ENCODE measurements at places on chromosomes 12 and 14.

GRCh38 chr12:57058454-57058853 is 8.5 kb upstream of the MYO1A start:
- no peak for DNase-seq

- DNase-seq, result no peak
Observed at GRCh38 chr12:102543494-102544485, 63.4 kb upstream of the IGF1 start.

DNA sequence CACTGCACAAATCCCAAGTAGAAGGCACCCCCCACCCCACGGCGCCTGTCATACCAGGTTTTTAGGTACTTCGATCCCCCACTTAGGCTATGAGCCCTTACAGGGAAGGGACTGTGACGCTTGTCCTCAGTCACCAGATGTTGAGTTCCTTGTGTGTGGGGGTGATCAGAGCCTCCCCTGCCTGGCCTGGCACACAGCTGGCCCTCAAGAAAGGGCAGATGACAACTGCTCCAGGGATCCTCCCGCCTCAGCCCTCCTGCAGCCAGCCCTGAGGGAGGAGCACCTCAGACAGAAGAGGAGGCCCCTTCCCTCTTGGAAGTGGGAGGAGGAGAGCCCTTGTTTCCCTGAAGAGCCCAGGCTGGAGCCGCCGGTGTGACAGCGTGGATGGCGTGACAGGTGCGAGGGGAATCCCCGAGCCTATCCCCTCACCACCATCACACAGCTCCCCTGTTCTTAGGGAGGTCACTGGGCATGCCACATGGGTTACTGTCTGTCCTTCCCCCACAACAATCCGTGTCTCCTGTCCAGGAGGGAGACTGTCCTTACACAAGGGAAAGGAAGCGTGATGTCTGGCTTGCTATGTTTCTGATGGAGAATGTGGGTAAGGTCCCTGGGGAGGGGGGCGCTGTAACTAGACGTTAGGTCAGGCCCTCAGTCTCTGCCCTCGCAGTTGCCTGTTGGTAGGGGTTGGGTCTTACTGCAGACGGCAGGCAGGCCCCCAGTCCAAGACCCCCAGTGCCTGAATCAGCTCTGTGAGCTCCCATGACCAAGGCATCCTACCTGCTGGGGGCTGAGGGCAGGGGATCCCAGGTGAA is 31.4 kb downstream of the P2RX4 start:
- DNase-seq, result no peak

GRCh38 chr12:92504594-92504981 is 198.2 kb upstream of the PLEKHG7 start:
- DNase-seq, result no peak

- DNase-seq, result no peak
Observed at GRCh38 chr14:69012256-69012953, 33.3 kb upstream of the ACTN1 start.

- no peak for DNase-seq
Observed at GRCh38 chr12:26044007-26044394, 80.8 kb downstream of the BHLHE41 start.

DNA sequence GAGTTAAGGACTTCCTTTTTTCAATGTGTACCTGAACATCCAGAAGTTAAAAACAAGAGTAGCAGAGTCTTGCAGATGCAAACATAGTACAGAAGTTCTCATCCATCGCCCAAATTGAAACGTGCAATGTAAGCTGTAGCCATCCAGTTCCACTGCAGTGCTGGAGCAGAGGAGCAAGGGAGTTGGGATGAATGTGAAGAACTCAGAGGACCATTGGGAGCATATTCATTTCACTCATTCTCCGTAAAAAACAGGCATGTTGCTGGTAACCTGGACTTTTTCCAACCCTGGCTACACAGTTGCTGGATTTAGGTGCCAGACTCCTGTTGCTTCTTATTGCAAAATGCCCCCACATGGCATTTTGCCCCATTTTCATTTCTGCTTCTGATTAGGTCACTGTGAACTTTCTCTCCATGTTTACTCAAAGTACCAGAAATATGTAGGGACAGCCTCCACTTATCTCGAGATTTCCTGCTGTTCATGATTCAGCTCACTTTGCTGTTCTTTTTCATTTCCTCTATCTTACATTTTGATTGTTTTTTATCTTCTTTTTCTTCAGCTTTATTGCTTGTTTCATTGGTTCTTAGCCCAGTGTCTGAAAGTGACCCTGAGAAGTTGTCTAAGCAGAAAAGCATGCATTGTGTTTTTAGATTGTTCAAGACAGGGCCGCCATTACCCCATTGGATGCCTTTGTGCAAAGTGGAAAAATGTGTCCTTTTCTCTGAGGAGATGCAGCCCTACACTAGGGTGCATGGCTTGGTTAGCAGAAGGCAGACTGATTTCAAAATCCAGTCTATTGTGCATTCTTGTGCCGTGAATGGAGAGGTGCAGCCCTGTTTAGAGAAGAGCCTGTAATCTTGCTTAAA is 109.0 kb upstream of the AMIGO2 start:
- no peak for DNase-seq

DNA sequence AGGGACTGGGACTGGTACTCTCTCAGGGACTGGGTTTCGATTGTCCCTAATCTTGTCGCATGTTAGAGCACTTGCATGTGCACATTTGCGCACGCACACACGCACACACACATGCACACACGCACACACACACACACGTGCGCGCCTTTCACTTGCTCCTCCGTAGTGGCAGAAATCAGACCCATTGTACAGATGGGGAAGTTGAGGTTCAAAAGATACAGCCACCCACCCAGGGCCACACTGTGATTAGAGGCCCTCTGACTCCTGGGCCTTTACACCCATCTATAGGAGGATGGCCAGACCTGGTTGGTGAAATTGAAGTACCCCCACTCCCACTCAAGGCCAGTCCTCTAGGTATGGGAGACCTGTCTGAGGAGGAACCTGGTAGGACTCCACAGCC is 167.8 kb upstream of the LHX5 start:
- no peak for DNase-seq

GRCh38 chr14:71694591-71695530 is 237.4 kb upstream of the RGS6 start:
- no peak for DNase-seq

- DNase-seq, result no peak
Observed at GRCh38 chr12:124321556-124322270, 26.8 kb downstream of the RFLNA start.

DNA sequence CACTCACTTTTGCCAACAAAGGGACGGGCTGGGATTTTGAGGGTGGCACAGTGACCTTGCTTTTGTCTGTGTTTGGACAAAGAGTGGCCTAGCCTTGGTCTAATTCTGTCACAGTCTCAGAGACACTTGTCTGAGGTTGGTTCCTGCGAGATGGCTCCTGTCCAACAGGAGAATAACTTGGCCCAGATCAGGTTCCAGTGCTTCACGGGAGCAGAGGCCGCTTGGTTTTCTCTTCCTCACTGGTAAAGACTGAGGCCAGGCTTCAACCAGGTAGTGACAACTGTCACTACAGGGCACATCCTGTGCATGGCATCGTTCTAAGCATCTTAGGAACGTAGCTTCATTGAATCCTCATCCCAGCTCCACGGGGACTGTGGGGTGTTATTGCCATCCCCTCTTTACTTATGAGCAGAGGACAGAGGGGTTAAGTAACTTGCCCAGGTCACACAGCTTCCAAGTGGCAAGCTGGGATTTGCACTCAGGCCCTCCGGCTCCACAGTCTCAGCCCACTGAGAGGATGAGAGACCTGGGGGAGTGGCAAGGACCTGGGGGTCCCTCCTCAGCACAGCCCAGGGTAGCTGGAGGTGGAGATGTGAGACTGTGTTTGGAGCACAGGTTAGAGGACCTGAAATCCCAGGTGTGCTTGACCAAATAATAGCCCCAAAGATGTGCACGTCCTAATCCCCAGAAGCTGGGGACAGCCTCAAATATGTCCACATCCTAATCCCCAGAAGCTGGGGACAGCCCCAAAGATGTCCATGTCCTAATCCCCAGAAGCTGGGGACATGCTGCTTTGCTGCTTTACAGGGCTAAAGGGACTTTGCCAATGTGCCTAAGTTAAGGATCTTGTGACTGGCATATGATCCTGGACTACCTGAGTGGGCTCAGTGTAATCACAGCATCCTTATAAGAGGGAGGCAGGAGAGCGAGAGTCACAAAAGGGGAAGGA is 179.2 kb upstream of the RTL1 start:
- DNase-seq, result no peak

GRCh38 chr14:101627915-101628262 is 66.6 kb downstream of the DIO3 start:
- no peak for DNase-seq

- no peak for DNase-seq
Observed at GRCh38 chr12:119694111-119694510, 26.2 kb downstream of the PRKAB1 start.

All from stimulated activated CD8-positive, alpha-beta memory T cell treated with anti-CD3 and anti-CD28 coated beads, Interleukin-7, amount 100 ng/mL, for 4 hours (primary cell).